Activated T-helper 2 cell treated with anti-CD3 and anti-CD28 coated beads, Interferon-gamma antibody, Interleukin-2, Interleukin-4, amounts not matched to agents 10 μg/mL and 5 μg/mL and 100 μg/mL, durations not matched to agents 14 hours and 24 hours and 36 hours (primary cell): ENCODE measurements at places on chromosomes 2 and 18. TPM values are rescaled to one million over a fixed set of nuclear protein-coding genes. Genes with fewer than 3 reads are reported as not detected.

The DSG1 gene
- not detected in 2 replicates for total RNA-seq

The ZNF521 gene
- not detected in 2 replicates for total RNA-seq

The RHOB gene
- 119 and 123 TPM in 2 replicates for total RNA-seq

The CTLA4 gene
- total RNA-seq, result 166 and 180 TPM in 2 replicates

The DNAH7 gene
- total RNA-seq, result not detected in 2 replicates

The RGPD5 gene
- total RNA-seq, result 25.9 and 36.1 TPM in 2 replicates

The HNRNPLL gene
- 65.7 and 67.7 TPM in 2 replicates for total RNA-seq

The ADGRF3 gene
- 1.6 and 3.1 TPM in 2 replicates for total RNA-seq

The TLX2 gene
- total RNA-seq, result 0.82 and 0.92 TPM in 2 replicates

DNA sequence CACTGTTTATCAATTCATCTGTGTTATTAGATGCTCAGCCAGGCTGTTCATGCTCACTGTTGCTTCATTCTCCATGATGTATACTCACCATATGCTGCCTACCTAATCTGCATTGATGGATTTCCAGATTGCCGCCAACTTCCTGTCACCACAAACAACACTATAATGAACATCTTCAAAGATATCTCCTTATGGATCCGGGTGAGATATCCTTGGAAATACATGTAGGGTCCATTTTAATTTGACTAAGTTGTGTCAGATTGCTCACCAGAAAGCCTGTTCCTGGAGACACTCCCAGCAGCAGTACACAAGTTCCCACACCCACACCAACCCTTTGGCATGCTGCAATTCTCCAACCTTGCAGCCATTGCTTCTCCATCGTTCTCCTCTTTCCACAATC, 547.5 kb upstream of the TNP1 start:
- H3K36me3 ChIP-seq, result no peaks in the 10 kb centered on the region
- H3K27me3 ChIP-seq, result no peaks in the 10 kb centered on the region
- H3K4me3 ChIP-seq, result no peak overlapping the region
- no peak overlapping the region for H3K27ac ChIP-seq

DNA sequence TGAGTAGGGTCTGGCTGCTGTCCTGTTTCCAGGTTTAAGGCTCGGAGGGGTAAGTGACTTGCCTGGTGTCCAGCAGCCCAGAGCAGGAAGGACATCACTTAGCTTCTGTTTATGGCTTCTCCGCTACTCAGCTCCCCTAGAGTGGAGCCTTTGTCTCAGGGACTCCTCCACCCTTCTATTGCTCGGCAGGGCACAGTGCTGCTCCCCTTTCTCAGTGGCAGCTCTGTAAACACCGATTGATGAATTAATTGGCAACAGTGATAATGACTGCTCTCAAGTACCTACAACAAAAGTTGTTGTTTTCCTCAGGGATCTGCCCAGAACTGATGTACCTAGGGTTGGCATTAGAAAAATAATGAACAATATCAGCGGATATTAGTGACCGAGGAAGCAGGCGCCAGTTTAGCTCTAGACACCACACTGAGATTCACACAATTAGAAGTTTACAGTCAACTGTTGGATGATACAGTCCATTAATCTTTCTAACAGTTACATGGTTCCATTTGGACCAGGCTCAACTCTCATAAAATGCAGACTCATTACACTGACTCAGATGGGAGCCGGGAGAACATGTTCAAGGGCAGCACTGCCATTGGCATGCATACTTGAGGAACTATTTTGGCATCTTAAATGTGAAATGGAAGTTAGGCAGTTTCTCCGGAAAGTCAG, 265.7 kb downstream of the MTX2 start:
- DNase-seq, result no peak
- peaks cover 17% of the 10 kb centered on the region for H3K27me3 ChIP-seq
- no peak overlapping the region for H3K4me3 ChIP-seq
- no peaks in the 10 kb centered on the region for H3K36me3 ChIP-seq
- no peaks in the 10 kb centered on the region for H3K4me1 ChIP-seq

DNA sequence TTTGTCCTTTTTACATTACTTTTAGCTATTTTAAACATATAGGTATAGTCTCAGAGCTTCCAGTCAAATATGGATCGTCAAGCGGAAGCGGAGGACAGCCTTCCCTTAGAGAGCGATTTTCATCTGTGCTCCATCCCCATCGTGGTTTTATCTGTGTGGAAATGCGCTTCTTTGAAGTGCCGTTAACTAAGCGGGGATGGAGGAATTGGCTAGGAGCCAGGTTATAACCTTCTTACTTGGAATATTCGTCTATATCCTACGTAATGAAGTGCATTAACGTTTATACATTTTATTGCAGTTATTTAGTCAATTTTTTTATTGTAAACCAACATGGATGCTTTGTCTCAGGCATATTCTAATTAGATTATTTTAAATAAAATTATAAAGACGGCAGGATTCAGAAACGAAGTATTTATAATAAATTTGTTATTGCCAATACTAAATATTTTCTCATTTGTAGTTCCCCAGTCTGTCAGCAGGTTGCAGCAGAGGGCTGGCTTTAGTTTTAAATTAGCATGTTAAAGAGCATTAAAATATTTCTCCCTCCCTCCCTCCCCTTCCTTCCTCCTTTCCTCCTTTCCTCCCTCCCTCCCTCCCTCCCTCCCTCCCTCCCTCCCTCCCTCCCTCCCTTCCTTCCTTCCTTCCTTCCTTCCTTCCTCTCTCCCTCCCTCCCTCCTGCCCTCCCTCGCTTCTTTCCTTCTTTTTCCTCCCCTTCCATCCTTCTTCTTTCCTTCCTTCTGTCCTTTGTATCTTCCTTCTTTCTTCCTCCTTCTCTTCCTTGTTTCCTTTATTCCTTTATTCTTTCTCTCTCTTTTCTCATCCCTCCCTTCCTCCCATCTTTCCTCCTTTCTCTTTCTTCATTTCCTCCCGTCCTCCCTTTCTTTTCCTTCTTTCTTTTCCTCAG, 80.6 kb upstream of the DOCK10 start:
- no peaks in the 10 kb centered on the region for H3K4me1 ChIP-seq
- DNase-seq, result no peak
- no peaks in the 10 kb centered on the region for H3K36me3 ChIP-seq
- H3K27ac ChIP-seq, result no peak overlapping the region
- H3K27me3 ChIP-seq, result peaks cover 19% of the 10 kb centered on the region

GRCh38 chr2:55610954-55611743, 6.3 kb downstream of the PPP4R3B start:
- peaks cover 55% of the 10 kb centered on the region for H3K36me3 ChIP-seq
- peaks cover 33% of the 10 kb centered on the region for H3K4me1 ChIP-seq
- no peaks in the 10 kb centered on the region for H3K27me3 ChIP-seq
- H3K27ac ChIP-seq, result peak overlapping the region; percentile 57
- H3K4me3 ChIP-seq, result no peak overlapping the region
- no peak for DNase-seq

DNA sequence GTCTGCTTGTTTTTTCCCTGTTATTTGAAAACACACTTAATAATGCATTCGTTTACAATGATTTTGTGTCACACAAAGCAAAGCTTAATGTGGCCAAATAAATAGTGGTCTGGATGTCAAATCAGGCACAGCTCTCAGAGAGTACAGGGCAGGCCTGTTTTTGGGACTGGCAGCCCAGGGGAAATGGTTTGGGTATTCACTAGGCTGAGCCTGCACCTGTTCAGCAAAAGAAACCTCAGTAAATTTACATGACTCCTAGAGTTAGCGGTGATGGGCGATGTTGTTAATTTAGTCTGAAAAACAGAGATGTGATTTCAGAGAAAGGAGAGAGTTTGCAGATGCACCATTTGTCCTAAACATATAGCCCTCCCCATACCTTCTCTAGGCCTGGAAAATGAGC, 197.1 kb downstream of the ALK start:
- no peak overlapping the region for H3K4me3 ChIP-seq
- no peak overlapping the region for H3K27ac ChIP-seq
- H3K4me1 ChIP-seq, result no peaks in the 10 kb centered on the region
- DNase-seq, result no peak
- no peaks in the 10 kb centered on the region for H3K36me3 ChIP-seq
- peaks cover 11% of the 10 kb centered on the region for H3K27me3 ChIP-seq

GRCh38 chr18:1505856-1506255, 601.2 kb downstream of the ADCYAP1 start:
- H3K4me1 ChIP-seq, result no peaks in the 10 kb centered on the region
- no peaks in the 10 kb centered on the region for H3K36me3 ChIP-seq
- DNase-seq, result no peak
- no peak overlapping the region for H3K4me3 ChIP-seq

DNA sequence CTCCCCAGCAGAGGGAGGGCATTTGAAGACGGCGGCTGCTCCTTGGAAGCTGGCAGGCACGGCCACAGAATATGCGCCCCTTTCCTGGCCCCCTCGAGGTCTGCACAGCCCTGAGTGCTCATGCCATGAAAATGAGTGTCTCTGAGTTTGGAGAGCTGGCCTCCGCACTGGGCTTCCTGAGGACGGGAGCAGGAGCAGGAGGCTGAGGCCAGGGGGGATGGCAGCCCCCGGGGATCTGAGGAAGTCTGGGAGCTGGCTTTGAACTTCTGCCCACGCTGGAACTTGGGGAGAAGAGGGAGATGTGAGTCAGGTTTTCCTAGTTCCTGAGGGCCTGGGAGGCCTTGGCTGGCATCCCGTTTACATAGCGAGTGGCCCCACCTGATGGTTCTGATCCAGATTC, 47.0 kb downstream of the RRM2 start:
- H3K4me3 ChIP-seq, result no peak overlapping the region
- no peak for DNase-seq
- no peaks in the 10 kb centered on the region for H3K27me3 ChIP-seq
- peaks cover 36% of the 10 kb centered on the region for H3K36me3 ChIP-seq
- no peaks in the 10 kb centered on the region for H3K4me1 ChIP-seq

GRCh38 chr2:204143216-204144014, 206.9 kb downstream of the ICOS start:
- H3K27ac ChIP-seq, result no peak overlapping the region
- peaks cover 13% of the 10 kb centered on the region for H3K4me1 ChIP-seq
- peaks cover 25% of the 10 kb centered on the region for H3K27me3 ChIP-seq
- no peak for DNase-seq
